ENCODE measurements at places on chromosomes 1 and 21.
A peak's percentile ranks its signal among the peaks of the same experiment; 100 is the strongest.

DNA sequence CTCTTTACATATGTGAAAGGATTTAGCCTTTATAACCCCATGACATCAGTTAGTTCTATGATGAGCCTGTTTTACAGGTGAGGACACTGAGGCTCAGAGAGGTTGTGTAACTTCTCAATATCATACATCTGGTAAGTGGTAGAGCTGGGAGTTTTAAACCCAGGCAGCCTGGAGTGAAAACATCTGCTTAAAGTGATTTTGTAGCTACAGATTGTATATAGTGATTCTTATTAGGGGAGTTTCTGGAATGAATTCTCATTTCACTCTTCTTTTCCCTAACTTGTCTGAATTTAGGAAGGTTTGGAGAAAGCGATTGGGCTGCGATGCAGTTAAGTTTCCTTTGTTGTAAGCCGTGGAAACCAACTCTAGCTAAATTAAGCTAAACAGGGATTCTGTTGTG lies 175.6 kb downstream of the CAMTA1 start:
- no peak for DNase-seq

DNA sequence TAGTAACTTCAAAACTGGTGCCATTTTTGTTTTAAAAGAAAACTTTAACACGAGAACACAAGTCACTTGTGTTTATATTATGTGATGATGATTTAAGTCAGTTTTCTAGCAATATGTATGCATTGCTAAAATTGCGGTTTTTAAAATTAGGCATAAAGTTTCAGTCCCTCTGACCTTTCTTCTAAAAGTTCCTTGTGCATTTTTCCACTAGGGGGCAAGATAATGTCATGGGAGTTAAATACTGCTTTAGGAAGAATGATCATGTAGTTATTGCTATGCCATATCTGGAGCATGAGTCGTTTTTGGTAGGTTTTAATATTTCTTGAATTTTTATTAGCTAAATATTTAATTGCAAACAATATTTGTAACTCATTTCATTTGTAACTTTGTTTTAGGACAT lies 10.7 kb downstream of the CDC7 start:
- DNase-seq = peak; percentile 65

GRCh38 chr1:198496216-198497143 lies 44.0 kb downstream of the ATP6V1G3 start:
- no peak for DNase-seq

- no peak for DNase-seq
Observed at GRCh38 chr1:145706086-145706664, 993 bp downstream of the PDZK1 start.

GRCh38 chr1:17903386-17903785 lies 148.3 kb downstream of the ACTL8 start:
- no peak for DNase-seq

GRCh38 chr1:91884459-91885212 lies 1.3 kb downstream of the TGFBR3 start:
- DNase-seq = no peak

DNA sequence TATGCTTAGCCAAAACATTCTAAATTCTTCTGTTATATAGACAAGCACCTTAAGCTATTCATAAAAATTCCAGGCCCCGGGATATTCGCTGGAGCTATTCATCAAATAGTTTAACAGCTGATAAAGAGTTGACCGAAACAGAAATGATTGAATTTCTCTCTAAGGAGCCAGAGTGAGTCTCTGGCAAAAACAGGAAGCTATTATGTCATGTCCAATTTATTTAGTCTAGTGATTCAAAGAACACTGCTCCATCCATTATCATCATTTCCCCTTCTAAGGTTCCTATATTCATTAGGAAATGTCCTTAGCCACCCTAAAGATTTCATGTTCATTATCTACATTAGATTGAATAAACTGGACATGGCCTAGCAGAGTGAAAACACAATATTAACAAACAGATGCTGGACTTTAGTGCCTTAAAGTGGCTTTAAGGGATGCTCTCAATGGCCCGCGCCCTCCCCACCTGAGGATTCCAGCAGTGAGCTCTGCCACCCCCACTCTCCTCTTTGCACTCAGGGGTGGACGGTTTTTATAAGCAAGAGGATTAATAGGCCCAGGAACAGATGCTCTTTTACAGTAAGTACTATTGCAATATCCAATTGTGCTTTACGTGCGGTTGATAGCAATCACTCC lies 122.1 kb upstream of the RGS1 start:
- DNase-seq = no peak

GRCh38 chr1:110475362-110476027 lies 24.5 kb downstream of the PROK1 start:
- no peak for DNase-seq

- no peak for DNase-seq
Observed at GRCh38 chr21:46229133-46229922, 754 bp upstream of the LSS start.

DNA sequence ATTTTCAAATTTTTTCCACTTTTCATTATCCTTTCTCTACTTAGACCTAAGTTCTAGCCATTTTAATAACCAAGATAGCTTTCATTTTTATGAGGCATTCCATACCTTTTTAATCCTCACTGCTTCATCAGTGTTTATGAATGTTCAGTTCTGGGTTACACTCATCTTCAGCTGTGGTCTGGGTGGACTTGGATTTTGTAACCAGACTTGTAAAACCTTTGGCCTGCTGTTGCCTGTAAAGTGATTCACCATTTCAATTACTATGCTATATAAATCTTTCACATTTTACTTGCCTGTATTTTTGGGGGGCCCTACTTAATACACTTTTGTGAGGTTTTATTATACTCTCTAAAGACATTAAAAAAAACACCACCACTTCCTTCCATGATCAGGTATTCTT lies 46.2 kb downstream of the USP25 start:
- no peak for DNase-seq
